ENCODE measurements at places on chromosomes 4 and X. TPM values are rescaled to one million over a fixed set of nuclear protein-coding genes. Genes with fewer than 3 reads are reported as not detected.

DNA sequence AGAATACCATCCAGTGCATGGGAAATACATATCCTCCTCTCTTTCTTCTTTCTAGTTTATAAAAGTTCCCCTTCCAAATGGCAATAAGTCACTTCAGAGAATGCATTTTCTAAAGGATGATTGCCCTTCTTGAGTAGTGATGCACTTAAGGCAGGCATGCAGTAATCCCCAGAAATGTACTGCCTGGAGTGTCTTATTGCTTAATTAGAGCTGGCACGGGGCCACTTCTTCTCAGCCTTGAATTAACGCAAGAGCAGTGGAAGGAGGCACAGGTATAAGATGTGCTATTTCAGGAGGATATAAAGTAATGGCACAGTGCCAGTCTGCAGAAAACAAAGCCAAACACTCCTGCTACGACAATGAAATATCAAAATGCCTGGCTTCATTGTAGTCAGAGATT, 371.4 kb upstream of the FAM241A start:
- no peak for DNase-seq

DNA sequence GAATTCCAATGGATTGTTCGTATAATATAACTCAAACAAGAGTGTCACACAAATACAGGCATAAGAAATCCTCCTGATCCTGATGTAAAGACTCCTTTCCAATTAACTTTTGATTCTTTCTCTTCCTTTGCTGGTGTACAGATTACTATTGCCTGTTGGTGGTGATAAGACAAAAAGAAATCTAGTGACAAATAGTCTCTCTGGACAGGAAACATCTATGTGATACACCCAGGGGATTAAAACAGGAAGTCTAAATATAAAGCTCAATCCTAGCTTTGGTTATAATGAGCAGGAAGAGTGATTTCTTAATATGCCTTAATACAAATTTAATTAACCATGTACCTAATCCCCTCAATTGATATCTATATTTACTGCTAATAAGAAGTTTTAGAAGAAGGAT, 45.1 kb downstream of the ARHGEF6 start:
- DNase-seq: no peak

Gene CASP3
- total RNA-seq: 311 TPM

Gene TGIF2LX
- total RNA-seq: not detected

GRCh38 chrX:39564751-39565150, 533.0 kb downstream of the BCOR start:
- no peak for DNase-seq

GRCh38 chrX:40022421-40022820, 75.3 kb downstream of the BCOR start:
- no peak for DNase-seq

Gene SPANXB1
- not detected for total RNA-seq

Gene HMX1
- total RNA-seq: 1.7 TPM

Gene ACSL4
- total RNA-seq: 77.9 TPM

GRCh38 chr4:78975865-78976264, 36.6 kb upstream of the PAQR3 start:
- DNase-seq: no peak

GRCh38 chr4:94411296-94411695, 40.4 kb upstream of the PDLIM5 start:
- no peak for DNase-seq

Gene MAGEB1
- total RNA-seq: not detected

GRCh38 chrX:68147848-68148247, 285.4 kb downstream of the OPHN1 start:
- no peak for DNase-seq

DNA sequence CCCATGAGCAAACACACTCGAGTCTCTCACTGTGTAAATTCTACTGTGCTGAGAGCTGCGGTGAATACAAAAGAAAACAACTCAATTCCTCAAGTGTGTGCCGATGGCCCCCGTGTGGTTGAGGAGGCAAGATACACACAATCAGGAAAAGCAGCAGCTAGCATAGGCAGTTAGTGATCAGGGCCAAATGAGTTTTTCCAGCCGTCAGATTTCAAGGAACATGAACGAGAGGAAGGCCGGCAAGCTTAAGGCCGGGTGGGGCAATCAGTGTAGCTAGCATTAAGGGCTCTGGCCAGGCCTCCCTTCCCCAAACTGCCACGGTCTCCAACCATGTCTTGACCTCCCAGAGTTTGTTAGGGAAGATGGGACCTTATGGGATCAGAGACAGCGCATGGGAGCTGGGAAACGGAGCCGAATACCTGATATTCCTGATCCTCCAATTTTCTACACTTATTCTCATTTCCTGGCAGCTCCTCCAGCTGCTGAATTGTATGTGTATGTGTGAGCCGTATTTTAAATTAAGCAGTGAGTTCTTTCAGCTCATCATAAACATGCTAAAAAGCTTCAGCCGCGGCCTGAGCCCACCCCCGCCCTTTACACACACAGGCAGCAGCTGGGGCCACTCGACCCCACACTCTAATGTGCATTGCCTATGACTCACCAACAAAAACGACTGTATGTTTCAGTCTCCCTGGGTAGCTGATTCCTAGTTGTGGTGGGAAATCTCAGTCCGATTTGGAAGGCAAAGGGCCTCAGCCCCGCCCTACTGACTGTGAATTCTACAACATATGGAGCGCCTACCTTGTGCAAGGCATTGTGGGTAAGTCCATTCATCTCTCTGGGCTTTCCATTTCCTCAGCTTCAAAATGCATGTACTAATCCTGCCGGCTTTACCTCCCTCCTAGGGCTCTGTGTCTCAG, 59.9 kb downstream of the RTL9 start:
- peak; percentile 24 for DNase-seq

- DNase-seq: no peak
Observed at GRCh38 chrX:23752740-23753415, 9.8 kb upstream of the ACOT9 start.

- DNase-seq: no peak
Observed at GRCh38 chrX:87728024-87728423, 210.4 kb downstream of the KLHL4 start.

DNA sequence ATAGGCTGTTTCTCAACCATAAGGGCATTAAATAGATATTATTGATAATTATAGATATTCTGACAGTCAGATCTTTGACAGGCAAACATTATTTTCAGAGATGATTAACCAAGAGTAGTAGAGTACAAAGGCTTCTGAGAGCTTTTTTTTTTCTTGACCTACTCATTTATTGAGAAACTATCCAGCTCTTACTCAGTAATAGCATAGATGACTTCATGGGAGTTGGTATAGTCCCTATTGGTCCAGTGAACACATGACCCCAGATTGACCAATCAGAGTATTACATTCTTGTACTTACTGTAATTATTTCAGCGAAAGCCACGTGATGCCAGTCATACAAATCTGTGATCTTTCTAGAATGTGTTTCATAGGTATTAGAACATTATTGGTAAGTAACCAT, 508.7 kb downstream of the FSTL5 start:
- DNase-seq: no peak

DNA sequence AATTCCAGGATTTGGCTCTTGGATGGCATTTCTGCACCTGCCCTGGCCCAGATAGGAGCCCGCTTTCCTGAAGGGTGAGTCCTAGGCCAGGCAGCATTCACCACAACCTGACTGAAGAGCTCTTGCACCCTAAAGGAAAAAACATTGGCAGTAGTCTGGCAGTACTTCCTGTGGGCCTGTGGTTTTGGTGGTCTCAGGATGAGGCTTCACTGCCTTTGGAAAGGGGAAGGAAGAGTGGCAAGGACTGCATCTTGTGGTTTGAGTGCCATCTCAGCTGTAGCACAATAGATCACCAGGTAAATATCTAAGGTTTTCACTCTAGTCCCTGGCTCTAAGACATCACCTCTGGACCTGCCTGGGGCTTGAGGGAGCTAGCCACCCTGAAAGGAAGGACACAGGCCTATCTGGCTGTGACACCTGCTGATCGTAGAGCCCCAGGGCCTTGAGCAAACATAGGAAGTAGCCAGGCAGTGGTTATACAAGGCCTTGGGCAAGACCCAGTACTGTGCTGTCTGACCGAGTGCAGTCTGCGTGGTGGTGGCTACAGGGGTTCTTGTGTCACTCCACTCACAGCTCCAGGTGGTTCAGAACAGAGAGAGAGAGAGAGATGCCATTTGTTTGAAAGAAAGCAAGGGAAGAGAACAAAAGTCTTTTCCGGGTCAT, 28.5 kb upstream of the PRRG1 start:
- DNase-seq: no peak

DNA sequence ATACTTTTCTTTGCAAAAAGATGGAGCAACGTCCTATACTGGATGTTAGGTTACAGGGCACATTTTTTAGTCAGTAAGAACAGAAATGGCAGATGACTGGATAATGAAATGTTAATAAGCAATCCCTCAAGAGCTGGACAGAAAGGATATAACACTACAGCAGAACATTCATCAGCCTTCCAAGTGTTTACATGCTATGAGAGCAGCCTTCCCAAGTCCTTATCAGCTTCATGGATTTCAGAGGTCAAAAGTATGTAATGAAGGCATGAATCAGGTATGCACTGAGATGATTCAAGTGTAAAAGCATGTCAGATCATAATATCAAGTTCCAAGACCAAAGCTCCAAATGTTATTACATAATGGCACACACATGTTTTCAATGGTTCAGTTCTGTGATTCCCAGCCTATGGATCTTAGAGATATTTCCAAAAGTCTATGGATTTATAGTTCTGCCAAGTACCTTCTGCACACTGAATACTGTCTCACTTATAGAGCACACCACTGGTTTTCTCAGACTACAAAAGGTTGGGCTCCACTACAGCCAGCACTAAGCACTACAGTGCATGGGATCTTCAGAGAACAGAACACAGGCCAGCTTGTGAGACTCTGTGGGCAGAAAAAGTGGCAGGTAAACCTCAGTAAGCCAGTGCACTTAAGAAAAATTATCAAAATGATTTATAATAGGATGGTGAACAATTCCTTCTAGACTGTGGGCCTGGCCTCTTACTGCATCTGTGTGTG, 49.2 kb downstream of the GPC4 start:
- DNase-seq: no peak

Gene MAGEA11
- not detected for total RNA-seq

GRCh38 chrX:51891821-51892551, 1.4 kb upstream of the MAGED1 start:
- no peak for DNase-seq

- no peak for DNase-seq
Observed at GRCh38 chrX:133645256-133645655, 230.0 kb upstream of the GPC4 start.

- no peak for DNase-seq
Observed at GRCh38 chr4:187289371-187289770, 565.7 kb upstream of the FAT1 start.

DNA sequence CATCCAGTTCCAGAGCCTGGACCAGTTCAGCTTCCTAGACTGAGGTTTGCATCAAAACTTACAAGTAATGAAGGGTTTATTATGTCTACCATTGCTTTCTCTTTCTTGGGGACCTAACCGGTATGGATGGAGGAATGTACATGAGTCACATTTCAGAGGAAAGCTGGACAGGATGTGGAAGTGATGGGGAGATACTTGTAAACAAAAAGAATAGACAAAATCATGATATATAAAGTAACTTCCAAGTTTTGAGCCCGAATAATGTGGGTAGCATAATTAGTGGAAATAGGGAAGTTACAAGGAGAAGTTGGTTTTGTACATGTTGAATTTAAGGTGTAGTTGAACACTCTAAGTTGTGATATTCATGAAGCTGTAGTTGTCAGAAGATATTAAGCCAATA, 15.0 kb downstream of the FNIP2 start:
- DNase-seq: no peak

DNA sequence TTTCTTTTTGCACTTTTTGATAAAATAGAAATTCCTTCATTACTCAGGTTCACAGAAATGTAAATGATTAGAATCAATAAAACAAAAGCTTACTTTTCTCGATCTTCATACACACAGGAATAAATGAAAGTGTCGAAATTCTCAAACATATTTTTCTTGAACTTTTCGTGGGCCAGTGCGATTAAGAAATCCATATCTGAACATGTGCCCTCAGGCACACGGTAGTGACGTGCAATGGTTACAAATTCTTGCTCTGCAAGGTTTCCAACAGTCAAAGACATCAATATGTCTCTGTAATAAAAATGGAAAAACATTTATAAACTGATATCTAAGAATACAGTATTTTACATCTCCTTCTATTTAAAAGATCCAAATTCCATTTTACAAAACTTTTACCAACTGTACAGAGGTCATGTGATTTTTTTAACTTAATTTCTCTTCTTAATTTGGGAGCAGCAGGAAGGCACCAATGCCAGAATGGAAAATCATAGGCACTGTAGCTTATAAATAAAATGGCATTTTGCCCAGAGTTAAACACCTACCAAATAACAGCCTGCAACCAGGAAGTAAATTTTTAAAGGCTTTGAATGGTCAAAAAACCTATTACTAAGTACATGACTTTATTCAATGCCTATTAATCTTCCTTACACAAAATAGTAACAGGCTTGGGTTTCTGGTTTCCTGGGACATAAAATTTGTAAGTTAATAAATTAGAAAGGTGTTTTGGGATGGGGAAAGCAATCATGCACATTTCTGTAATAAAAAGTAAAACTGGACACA, 165.0 kb downstream of the EFHC2 start:
- no peak for DNase-seq

GRCh38 chr4:22014222-22014741, 65.7 kb upstream of the KCNIP4 start:
- no peak for DNase-seq

- DNase-seq: no peak
Observed at GRCh38 chrX:22958250-22958649, 41.5 kb upstream of the DDX53 start.

- no peak for DNase-seq
Observed at GRCh38 chr4:76733068-76733771, 164.7 kb downstream of the SOWAHB start.

Gene PCDH10
- 1.7 TPM for total RNA-seq

- DNase-seq: no peak
Observed at GRCh38 chr4:159551281-159551680, 448.4 kb downstream of the RAPGEF2 start.

Gene ENPEP
- 2.4 TPM for total RNA-seq

GRCh38 chrX:10176121-10177003, 19.6 kb downstream of the CLCN4 start:
- DNase-seq: no peak

DNA sequence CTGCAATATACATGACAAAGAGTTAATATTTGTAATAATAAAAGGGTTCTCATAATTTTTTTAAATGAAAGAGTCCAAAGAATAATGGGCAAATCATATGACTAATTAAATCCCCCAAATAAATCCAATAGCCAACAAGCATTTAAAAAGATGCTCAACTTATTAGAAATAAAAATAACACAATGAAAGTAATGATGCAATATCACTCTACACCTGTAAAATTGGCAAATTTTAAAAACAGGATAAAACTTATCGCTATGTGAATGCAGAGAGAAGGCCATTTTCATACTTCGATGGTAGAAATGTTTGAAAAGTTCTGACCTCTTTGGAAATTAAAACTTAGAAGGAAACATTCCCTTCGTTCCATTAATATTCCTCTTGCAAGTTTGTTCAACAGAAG, 1.9 kb downstream of the F8 start:
- DNase-seq: no peak

Gene RASL11B
- total RNA-seq: 24.8 TPM
